A673 (cell line): ENCODE measurements at places on chromosomes 13 and 19.

DNA sequence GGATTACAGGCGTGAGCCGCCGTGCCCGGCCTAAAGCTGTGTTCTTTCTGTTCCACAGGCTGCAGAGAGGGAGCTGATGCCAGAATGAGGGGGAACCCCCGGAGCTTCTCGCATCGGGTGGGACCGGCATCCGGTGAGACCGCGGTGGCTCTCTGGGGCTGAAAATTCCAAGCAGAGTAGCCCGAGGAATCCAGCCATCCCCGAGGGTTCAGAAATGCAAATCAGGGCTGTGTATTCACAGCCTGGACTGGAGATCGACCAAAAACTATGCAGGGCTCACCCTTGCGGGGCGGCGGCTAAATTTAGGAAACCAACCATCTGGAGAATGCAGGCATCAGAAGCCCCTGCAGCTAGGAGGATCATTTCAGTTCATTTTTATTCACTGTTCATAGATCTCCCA, 99.2 kb downstream of the GNG7 start:
- DNase-seq = no peak
- H3K27me3 ChIP-seq = no peaks in the 10 kb centered on the region
- no peak overlapping the region for H3K4me3 ChIP-seq
- peaks cover 22% of the 10 kb centered on the region for H3K4me1 ChIP-seq

- DNase-seq = peak; percentile 89
- H3K4me1 ChIP-seq = peaks cover 51% of the 10 kb centered on the region
- no peaks in the 10 kb centered on the region for H3K27me3 ChIP-seq
- H3K27ac ChIP-seq = peak overlapping the region; percentile 56
- no peak overlapping the region for H3K4me3 ChIP-seq
- H3K36me3 ChIP-seq = peaks cover 4% of the 10 kb centered on the region
Observed at GRCh38 chr13:51605698-51606097, 21.4 kb downstream of the WDFY2 start.

GRCh38 chr19:2863816-2864215, 3.3 kb upstream of the ZNF556 start:
- no peak overlapping the region for H3K27ac ChIP-seq
- no peak for DNase-seq
- no peaks in the 10 kb centered on the region for H3K27me3 ChIP-seq
- H3K4me3 ChIP-seq = no peak overlapping the region

DNA sequence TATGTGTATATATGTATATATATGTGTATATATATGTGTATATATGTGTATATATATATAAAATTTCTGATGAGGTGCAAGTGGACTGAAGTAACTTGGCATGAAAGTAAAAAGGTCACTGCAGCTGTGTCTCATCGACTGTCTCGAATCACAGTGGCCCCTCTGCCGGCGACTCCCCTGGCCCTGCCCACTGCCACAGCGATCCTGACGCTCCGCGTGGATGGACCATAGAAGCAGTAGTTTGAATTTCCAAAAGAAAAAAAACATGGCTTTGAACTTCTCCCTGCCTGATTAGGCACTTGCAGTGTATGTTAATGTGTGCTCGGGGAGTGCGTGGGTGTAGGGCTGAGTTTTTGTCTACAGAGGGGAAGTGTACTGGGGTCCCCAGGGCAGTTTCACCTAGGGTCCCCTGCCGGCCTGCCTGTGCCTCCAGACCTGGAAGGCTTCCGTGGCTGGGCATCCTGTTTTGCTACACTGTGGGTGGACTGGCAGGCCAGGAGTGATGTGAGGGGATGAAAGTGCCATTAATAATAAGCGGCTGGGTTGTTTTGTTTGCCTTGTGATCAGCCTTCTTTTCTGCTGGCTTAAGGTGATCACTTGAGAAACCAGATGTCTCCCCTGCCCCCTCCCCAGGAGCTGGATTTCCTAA, 10.8 kb downstream of the ZIC5 start:
- H3K36me3 ChIP-seq = peaks cover 31% of the 10 kb centered on the region
- H3K27me3 ChIP-seq = no peaks in the 10 kb centered on the region
- no peak overlapping the region for H3K4me3 ChIP-seq
- peaks cover 43% of the 10 kb centered on the region for H3K4me1 ChIP-seq
- H3K27ac ChIP-seq = no peak overlapping the region
- DNase-seq = no peak

DNA sequence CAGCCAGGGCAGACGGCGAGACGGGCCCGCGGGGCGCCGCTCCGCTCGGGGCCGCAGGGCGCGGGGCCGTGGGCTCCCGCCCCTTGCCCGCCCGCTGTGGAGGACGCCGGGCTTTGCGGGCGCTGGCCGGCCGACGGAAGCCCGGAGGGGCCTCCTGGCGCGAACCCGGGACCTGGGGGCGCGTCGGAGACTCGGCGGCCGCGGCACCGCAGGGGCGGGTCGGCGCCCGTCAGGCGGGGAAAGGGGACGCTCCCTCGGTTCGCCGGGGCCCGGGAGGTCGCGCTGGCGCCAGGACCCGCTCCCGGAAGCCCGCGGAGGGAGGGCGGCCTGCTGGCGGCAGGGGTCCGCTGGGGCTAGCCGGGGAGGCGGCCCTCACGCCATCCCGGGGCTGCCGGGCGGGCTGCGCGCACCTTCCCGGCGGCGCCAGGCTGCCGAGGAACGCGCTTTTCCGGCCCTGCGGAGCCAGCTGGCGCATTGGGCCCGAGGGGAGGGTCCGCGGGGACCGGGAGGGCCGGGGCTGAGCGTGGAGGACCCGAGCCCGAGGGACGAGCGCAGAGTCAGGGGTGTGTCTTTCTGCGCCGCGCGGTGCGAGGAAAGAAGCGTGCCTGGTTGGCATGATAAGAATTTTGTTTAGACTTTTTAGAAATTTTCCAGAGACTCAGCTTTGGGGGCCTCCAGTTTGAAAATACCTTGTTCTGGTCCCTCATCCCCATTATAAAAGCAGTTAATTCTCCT, 511 bp downstream of the GARRE1 start:
- peak; percentile 55 for DNase-seq
- no peaks in the 10 kb centered on the region for H3K27me3 ChIP-seq
- peaks cover 20% of the 10 kb centered on the region for H3K4me1 ChIP-seq
- peak overlapping the region; percentile 84 for H3K27ac ChIP-seq
- peak overlapping the region; percentile 93 for H3K4me3 ChIP-seq
